ENCODE measurements at places on chromosomes 4 and X. TPM values are rescaled to one million over a fixed set of nuclear protein-coding genes. Genes with fewer than 3 reads are reported as not detected.

- no peak for DNase-seq
Observed at GRCh38 chr4:184937745-184938144, 80.5 kb upstream of the HELT start.

DNA sequence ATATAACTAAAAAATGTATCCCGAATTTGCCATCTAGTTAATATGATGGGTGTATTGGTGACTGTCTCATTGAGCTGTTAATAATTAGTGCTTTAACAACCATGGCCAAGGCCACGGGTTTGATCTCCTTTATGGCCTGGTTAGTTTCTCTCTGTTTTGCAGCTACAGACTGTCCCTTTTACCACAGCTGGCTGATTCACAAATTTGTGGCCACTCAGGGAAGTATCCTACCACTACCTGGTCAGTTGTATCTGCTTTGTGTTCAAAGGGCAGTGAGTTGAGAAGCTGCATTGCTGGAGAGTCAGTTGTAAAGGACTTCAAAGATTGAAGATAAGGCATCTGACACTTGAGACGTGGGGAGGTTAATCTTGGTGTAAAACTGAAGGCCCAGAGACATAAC lies 219.1 kb upstream of the BMP3 start:
- DNase-seq = no peak

GRCh38 chr4:47145630-47146029 lies 114.3 kb downstream of the GABRB1 start:
- no peak for DNase-seq

- peak; percentile 19 for DNase-seq
Observed at GRCh38 chr4:187109636-187110035, 386.0 kb upstream of the FAT1 start.

GRCh38 chr4:94244087-94244828 lies 36.6 kb downstream of the SMARCAD1 start:
- DNase-seq = no peak

- DNase-seq = no peak
Observed at GRCh38 chr4:152369902-152370295, 166.0 kb downstream of the FBXW7 start.

DNA sequence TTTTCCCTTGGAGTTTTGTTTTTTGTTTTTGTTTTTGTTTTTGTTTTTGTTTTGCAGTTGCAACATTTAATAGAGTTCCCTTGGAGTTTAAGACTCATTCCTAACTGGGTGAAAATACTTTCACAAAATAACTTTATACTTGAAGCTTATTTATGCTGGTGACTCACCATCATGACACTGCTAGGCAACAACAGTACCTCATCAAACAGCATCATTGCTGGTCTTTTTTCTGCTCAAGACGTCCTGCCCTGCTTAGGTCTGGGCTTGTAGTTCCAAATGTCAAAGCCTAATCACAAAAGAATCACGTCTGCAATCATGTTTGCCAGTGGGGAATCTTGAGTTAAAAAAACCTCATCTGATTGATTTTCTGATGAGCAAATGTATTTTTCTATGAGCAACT lies 105.7 kb upstream of the PRPS2 start:
- no peak for DNase-seq

The NAA11 gene
- 0.24 TPM for polyA plus RNA-seq

Data from muscle of leg (tissue), 16 donors.